ENCODE measurements at places on chromosomes 2 and 18. TPM values are rescaled to one million over a fixed set of nuclear protein-coding genes. Genes with fewer than 3 reads are reported as not detected.

Gene IL36B
- not detected for total RNA-seq

GRCh38 chr2:36245651-36246050, 109.9 kb upstream of the CRIM1 start:
- DNase-seq, result peak; percentile 17

Gene C2orf72
- total RNA-seq, result not detected

- no peak for DNase-seq
Measured at GRCh38 chr18:75314606-75315005, 104.0 kb downstream of the TSHZ1 start.

DNA sequence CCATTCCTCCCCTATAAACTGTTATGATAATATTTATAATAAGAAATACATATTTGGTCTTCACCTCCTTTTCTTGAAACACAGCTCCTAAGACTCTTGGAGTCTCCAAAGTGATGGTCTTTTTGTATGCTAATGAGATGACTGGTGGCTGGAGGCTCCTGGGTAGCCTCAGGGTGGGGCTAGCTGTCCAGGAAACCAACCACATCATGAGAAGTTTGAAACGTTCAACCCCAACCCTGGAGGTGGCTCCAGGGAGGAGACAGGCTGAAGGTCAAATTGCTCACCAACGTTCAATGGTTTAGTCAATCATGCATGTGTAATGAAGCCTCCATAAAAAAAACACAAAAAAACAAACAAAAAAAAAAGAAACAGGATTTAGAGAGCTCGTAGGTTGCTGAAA, 298.7 kb upstream of the MGAT5 start:
- no peak for DNase-seq

Gene KHK
- total RNA-seq, result 4.0 TPM

DNA sequence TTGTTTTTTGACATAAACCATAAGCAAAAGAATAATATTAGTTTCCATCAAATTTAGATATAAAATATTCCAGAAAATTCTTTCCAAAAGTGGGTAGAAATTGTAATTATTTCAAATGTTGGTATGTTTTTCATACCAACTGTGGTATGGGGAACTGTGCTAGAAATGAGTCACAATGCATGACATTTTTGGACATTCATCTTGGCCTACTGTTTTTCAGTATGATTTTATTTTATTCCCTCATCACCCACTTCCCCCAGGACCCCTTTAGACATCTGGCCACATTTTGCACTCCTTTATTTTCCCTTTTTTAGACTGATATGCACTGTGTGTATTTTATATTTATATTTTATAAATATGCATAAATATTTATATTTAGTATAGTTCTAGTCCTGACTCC, 97.1 kb downstream of the DPP4 start:
- DNase-seq, result no peak

Gene TLX2
- total RNA-seq, result 0.27 TPM

DNA sequence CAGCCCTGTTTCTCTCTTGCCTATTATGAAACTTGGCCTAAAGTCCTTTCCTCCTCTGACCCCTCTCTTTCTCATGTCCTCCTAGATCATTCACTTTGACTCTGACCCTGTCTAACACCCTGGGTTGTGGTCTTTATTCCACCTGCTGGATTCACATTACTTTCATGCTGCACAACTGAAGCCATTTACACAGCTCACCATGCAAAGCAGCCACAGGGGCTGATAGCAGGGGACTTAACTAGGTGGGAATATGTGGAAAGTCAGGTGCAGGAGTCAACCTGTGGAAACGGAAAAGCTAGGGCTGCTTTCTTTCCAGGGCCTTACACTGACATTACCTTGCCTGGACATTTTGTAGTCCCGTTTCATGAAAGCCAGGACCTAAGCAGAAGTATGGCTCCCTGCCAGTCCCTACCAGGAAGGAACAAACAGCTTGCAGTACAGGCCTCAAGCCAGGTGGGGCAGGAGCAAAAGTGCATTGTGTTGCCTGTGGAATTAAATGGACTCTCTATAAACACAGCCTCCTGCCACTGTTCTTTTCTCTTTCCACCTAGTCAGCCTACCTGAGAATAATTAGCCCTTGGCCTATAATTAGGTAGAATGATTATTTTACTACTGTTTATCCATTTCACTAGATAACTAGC, 11.8 kb downstream of the MAPRE3 start:
- no peak for DNase-seq

Gene COL3A1
- not detected for total RNA-seq

Gene ESPNL
- total RNA-seq, result 1.1 TPM

Measured in hematopoietic multipotent progenitor cell (in vitro differentiated cells).